Stimulated activated CD8-positive, alpha-beta memory T cell treated with anti-CD3 and anti-CD28 coated beads, Interleukin-15, amount 100 ng/mL, for 1 hour (primary cell): ENCODE measurements at places on chromosomes 7 and 10.

DNA sequence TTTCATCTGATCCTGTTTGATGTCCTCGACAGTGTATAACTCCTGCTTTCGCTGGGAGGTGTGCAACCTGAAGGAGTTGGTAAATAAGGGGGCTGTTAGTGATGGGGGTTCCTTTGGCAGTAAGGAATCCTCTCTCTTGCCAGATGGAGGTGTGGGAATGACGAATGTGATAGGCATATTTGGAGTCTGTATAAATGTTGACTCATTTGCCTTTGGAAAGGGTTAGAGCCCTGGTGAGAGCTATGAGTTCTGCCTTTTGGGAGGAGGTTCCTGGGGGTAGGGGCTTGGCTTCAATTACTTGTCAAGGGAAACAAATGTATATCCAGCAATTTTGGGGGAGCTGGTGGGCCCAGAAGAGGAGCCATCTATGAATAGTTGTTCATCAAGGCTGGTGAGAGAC is 11.4 kb upstream of the CHST3 start:
- no peak for DNase-seq

- DNase-seq: no peak
These were observed 98.4 kb upstream of the GJD4 start for GRCh38 chr10:35506741-35507140.

- DNase-seq: no peak
These were observed 256.2 kb downstream of the SDHAF3 start for GRCh38 chr7:97373736-97374135.

DNA sequence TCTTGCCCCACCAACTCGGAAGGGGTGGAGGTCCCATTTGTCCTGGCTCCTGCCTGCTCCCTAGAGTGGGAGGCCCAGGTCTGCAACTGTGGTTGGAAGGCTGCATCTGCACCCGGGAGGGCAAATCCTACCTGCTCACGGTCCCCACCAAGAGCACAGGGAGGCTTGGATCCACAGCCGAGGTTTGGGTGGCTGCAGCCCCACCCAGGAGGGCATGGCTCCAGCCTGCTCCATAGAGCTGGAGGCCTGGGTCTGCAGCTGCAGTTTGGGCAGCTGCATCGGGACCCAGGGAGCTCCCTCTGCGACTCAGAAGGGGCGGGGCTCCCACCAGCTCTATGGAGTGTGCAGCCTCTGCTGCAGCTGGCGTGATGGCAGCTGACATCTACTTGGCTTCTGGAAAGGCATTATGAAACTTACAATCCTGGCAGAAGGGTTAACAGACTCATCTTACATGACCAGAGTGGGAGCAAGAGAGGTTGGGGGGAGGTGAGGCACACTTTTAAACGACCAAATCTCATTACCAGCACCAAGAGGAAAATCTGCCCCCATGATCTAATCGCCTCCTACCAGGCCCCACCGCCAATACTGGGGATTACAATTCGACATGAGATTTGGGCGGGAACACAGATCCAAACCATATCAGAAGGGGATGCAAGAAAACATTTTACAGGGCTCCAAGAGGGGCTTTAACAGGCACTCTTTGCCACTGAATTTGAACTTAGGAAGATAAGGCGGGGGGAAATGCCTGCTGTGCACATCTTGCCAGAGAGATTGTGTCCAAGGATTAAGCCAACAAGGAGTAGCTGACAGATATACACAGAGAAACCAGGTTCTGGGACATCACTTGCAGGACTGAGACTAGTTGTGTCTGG is 8.2 kb upstream of the BLVRA start:
- no peak for DNase-seq

DNA sequence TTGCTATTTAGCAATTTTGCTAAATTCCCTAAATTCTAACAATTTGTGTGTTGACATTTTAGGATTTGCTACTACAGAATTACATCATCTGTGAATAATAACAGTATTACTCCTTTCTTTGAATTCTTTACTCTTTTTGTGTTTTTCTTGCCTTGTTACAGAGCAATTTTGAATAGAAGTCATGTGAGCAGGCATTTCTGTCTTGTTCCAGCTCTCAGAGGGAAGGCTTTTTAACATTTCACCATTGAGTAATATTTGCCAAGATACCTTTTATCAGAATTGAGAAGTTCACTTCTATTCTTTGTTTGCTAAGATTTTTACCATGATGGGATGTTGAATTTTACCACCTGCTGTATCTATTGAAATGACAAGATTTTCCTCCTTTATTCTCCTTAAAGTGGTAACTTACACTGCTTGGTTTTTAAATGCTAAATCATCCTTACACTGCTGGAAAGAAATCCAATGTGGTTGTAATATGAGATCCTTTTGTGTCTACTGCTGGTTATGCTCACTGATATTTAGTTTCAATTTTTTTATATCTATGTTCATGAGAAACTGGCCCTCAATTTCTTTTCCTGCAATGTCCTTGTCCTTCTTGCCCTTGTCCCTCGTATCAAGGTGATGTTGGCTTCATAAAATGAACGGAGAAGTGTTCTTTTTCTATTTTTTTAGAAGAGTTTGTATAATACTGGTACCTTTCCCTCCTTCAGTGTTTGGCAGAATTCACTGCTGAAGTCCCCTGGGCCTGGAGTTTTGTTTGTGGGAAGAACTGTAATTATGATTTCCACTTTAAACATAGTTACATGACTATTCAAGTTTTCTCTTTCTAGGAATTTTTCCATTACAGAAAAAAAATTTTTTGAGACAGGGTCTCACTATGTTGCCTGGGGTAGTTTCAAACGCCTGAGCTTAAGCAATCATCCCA is 50.3 kb upstream of the ATP6V0A4 start:
- no peak for DNase-seq

GRCh38 chr7:3517344-3517743 is 216.3 kb downstream of the SDK1 start:
- DNase-seq: no peak

DNA sequence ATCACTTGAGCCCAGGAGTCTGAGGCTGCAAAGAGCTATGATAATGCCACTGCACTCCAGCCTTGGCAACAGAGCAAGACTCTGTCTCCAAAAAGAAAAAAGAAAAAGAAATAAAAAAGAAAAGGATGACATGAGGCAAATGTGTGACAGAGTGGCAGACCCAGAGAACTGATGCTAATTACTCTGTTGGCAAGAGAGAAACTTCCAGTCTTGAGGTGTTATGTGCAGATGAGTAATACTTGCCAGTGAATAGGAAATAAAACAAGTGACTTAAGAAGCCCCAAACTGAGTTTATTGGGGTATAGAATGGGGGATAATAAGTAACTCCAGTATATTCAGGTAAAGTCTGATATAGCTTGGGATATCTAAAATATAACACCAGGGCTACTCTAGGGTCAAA is 9.5 kb upstream of the ANXA7 start:
- DNase-seq: no peak

DNA sequence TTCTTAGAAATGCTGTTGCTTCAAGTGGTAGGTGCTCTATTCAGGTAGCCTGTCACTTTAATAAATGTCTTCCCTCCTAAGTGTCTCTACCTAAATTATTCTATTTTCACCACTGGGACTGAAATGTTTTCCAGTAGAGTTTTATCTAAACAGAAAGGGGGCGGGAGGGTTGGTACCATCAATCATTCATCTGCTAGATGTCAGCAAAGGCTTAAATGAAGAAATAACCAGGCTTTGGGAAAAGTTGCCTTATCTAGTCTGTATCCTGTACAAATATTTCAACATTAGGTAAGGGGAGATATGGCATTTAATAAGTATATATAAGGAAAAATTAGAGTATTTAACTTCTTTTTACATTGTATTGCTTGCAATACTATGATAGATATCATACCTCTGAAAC is 51.8 kb downstream of the VTI1A start:
- no peak for DNase-seq

- DNase-seq: no peak
These were observed 53.9 kb upstream of the NRP1 start for GRCh38 chr10:33388382-33388781.

DNA sequence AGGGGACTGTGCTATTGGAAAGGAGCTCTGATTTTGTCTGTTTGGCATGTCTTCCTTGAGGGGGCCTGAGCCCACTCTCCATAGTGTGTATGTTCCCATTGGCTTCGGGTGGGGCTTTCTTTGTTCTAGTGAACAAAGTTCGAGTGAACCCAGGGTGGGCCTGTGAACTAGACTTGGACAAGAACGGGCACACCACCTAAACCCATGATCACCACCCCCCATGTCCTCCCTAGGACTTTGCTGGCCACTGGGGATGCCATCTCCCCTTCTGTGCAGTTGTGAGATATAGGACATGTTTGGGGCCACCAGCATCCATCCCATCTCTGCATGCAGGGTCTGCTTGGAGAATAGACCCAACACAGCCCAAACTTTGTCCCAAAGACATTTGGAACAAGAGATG is 195.5 kb upstream of the LYZL2 start:
- DNase-seq: no peak

DNA sequence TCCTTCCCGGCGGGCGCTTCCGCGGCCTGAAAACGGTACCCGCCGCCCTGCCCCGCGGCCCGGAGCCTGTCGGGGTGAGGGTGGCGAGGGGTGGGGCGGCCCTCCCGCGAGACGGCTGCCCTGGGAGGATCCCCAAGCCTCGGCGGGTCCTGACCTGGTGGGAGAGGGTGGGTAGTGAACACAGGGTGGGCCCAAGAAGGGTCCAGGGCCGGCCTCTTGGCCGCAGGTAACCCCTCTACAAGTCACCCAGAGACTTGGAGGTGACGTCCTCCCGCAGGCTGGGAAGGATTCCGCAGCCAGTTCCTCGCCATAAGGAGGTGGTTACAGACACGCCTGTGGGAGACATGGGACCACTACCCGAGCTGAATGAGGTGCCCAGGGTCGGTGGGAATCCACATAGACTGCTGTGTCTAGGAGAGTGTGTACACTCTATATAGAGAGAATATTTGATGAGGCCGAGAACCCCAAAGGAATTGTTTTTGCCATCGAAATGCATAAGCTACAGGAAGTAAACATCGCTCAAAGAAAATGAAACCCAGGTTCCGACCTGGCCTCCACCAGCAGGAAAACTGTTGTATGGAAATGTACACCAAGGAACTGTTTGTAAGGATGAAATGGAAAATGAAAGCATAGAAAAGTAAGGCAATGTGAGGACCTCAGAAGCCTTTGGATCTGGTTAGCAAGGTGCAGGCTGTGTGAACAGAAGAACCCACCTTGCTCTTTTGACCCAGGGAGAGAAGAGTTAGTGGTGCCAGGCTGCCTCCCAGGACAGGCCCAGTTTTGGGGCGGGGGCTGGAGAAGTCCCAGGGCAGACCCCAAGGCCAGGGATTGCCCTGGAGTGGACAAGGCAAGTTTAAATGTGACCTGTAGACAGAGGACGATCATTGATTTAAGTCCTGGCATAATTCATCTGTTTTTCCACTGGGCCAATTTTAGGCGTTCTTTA is 659 bp downstream of the OPTN start:
- no peak for DNase-seq

- no peak for DNase-seq
These were observed 149.9 kb downstream of the CPED1 start for GRCh38 chr7:121138262-121138933.
